ENCODE measurements at places on chromosomes 1 and 21. TPM values are rescaled to one million over a fixed set of nuclear protein-coding genes. Genes with fewer than 3 reads are reported as not detected.
A peak's percentile ranks its signal among the peaks of the same experiment; 100 is the strongest.

Gene NFIA
- total RNA-seq: 0.97 TPM

Gene FCMR
- total RNA-seq: not detected

Gene GNG12
- 33.0 TPM for total RNA-seq

Gene LINGO4
- not detected for total RNA-seq

GRCh38 chr1:94154989-94155388, 34.0 kb upstream of the ABCA4 start:
- DNase-seq: no peak
- H3K4me3 ChIP-seq: no peak overlapping the region
- H3K27ac ChIP-seq: no peak overlapping the region
- H3K36me3 ChIP-seq: no peaks in the 10 kb centered on the region

DNA sequence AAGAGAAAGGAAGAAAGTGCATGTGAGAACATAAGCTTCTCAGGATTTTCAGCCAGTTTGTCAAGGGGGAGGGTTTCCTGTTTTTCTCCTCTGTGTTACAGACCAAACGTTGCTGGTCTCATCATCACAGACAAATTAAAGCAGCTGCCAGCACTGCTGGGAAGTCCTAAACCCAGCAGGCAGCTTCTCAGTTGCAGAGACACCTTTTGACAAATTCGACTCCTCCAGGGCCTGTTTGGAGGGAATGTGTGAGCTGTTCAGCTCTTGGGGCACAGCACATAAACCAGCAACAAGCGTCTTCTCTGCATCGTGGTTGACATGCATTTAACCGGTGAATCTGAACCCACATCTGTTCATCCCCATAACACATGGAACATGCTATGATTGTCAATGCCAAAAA, 454.6 kb upstream of the RUNX1 start:
- no peak overlapping the region for H3K4me3 ChIP-seq
- H3K27ac ChIP-seq: no peak overlapping the region
- no peaks in the 10 kb centered on the region for H3K27me3 ChIP-seq
- H3K36me3 ChIP-seq: no peaks in the 10 kb centered on the region

GRCh38 chr1:58727364-58727763, 27.5 kb upstream of the MYSM1 start:
- no peak for DNase-seq
- H3K36me3 ChIP-seq: no peaks in the 10 kb centered on the region
- no peaks in the 10 kb centered on the region for H3K27me3 ChIP-seq
- H3K27ac ChIP-seq: no peak overlapping the region

GRCh38 chr21:28136656-28137255, 855.9 kb downstream of the LTN1 start:
- H3K4me3 ChIP-seq: no peak overlapping the region
- H3K36me3 ChIP-seq: peaks cover 4% of the 10 kb centered on the region
- H3K4me1 ChIP-seq: no peaks in the 10 kb centered on the region
- H3K27ac ChIP-seq: no peak overlapping the region
- H3K27me3 ChIP-seq: no peaks in the 10 kb centered on the region
- no peak for DNase-seq

- no peak overlapping the region for H3K4me3 ChIP-seq
- no peak overlapping the region for H3K27ac ChIP-seq
- H3K36me3 ChIP-seq: no peaks in the 10 kb centered on the region
- H3K27me3 ChIP-seq: no peaks in the 10 kb centered on the region
- no peak for DNase-seq
Measured at GRCh38 chr1:15174615-15174983, 21.1 kb downstream of the TMEM51 start.

GRCh38 chr21:46465651-46466050, 7.0 kb downstream of the DIP2A start:
- no peaks in the 10 kb centered on the region for H3K36me3 ChIP-seq
- H3K27me3 ChIP-seq: no peaks in the 10 kb centered on the region
- no peaks in the 10 kb centered on the region for H3K4me1 ChIP-seq

- H3K4me3 ChIP-seq: no peak overlapping the region
- no peaks in the 10 kb centered on the region for H3K36me3 ChIP-seq
- no peaks in the 10 kb centered on the region for H3K27me3 ChIP-seq
- no peak overlapping the region for H3K27ac ChIP-seq
Measured at GRCh38 chr1:162475089-162475488, 22.5 kb upstream of the UHMK1 start.

GRCh38 chr1:31426249-31426922, 13.4 kb downstream of the SERINC2 start:
- no peak for DNase-seq
- no peak overlapping the region for H3K27ac ChIP-seq
- no peak overlapping the region for H3K4me3 ChIP-seq
- no peaks in the 10 kb centered on the region for H3K36me3 ChIP-seq

GRCh38 chr1:155062702-155063411, 683 bp upstream of the EFNA4 start:
- DNase-seq: peak; percentile 88
- peak overlapping the region; percentile 97 for H3K4me3 ChIP-seq
- H3K27me3 ChIP-seq: peaks cover 6% of the 10 kb centered on the region
- H3K27ac ChIP-seq: no peak overlapping the region
- no peaks in the 10 kb centered on the region for H3K36me3 ChIP-seq

DNA sequence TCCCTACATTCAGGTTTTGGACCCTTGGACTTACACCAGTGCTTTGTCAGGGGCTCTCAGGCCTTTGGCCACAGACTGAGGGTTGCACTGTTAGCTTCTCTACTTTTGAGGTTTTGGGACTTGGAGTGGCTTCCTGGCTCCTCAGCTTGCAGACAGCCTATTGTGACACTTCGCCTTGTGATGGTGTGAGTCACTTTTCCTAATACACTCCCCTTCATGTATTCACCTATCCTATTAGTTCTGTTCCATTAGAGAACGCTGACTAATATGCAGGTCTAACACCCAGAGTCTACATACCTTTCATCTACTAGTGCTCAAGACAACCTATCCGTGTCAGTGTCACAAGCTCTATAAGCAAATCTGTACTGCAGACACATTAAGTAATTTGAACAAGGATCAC, 605.3 kb downstream of the KCNT2 start:
- no peaks in the 10 kb centered on the region for H3K27me3 ChIP-seq
- no peak overlapping the region for H3K27ac ChIP-seq
- no peak overlapping the region for H3K4me3 ChIP-seq
- H3K4me1 ChIP-seq: peaks cover 11% of the 10 kb centered on the region
- H3K36me3 ChIP-seq: no peaks in the 10 kb centered on the region

- H3K4me1 ChIP-seq: peaks cover 18% of the 10 kb centered on the region
- no peak overlapping the region for H3K4me3 ChIP-seq
- DNase-seq: no peak
- no peaks in the 10 kb centered on the region for H3K27me3 ChIP-seq
- no peaks in the 10 kb centered on the region for H3K36me3 ChIP-seq
Measured at GRCh38 chr1:24417681-24418080, 2.1 kb downstream of the NIPAL3 start.

DNA sequence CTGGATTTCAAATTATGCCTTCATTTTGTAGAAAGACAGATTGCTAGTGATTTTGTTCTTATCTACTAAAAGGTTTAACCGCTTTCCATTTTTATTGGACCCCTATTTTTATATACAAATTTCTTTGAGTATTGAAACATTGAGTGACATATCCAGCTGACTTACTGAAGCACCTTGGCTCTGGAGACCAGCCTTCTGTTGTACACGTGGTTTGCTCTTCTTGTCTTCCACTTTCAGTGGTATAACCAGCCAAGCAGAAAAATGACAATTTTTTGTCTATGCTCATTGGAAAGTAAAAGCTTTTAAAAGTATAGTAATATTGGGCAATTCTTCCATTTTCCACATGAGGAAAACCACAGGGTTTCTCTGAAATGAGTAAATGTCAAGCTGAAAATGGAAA, 4.4 kb downstream of the F13B start:
- H3K36me3 ChIP-seq: no peaks in the 10 kb centered on the region
- no peak for DNase-seq
- H3K27ac ChIP-seq: no peak overlapping the region
- H3K4me1 ChIP-seq: no peaks in the 10 kb centered on the region
- H3K4me3 ChIP-seq: no peak overlapping the region

GRCh38 chr1:71667216-71667615, 586.4 kb upstream of the ZRANB2 start:
- no peaks in the 10 kb centered on the region for H3K27me3 ChIP-seq
- no peaks in the 10 kb centered on the region for H3K36me3 ChIP-seq
- no peak overlapping the region for H3K4me3 ChIP-seq
- H3K27ac ChIP-seq: no peak overlapping the region
- no peak for DNase-seq

DNA sequence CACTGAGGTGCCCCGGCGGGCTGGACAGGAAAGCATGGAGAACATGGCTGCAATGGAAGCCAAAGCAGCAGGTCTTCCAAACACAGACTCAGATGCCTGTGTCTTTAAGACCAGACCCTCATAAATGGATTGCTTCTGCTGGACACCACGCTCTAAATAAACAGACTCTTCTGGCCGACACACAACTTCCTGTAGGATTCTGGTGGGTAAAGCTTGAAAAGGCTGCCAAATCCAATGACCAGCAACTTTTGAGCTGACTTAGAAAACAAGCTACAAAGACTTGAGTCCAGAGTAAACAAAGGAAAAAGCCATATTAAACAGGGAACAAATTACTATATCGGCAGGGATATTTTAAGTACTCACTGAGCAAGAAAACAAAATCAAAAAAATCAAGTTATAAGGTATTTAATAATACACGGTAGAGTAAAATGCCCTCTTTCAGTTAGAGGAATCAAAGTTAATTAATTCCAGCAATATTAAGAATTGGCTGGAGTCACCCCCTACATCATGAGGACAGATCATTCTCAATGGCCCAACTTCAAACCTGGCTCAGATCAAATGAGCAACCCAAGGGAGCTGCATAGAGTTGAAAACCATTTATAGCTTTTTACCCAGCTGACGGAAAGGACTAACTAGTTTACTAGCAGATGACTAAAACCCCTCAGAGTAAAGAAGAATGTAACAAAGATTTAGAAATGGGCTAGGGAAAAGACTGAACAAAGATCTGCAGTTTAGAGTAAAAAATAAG, 102.4 kb downstream of the TGFBR3 start:
- no peak for DNase-seq
- H3K27me3 ChIP-seq: no peaks in the 10 kb centered on the region
- no peak overlapping the region for H3K4me3 ChIP-seq
- no peaks in the 10 kb centered on the region for H3K36me3 ChIP-seq
- no peak overlapping the region for H3K27ac ChIP-seq

GRCh38 chr1:238399558-238399957, 508.8 kb upstream of the ZP4 start:
- no peak overlapping the region for H3K27ac ChIP-seq
- H3K27me3 ChIP-seq: no peaks in the 10 kb centered on the region
- 0 out of 2 replicates have a peak, but pooled peaks cover under 1% of the 10 kb centered on the region for H3K4me1 ChIP-seq
- peak; percentile 50 for DNase-seq
- no peaks in the 10 kb centered on the region for H3K36me3 ChIP-seq

DNA sequence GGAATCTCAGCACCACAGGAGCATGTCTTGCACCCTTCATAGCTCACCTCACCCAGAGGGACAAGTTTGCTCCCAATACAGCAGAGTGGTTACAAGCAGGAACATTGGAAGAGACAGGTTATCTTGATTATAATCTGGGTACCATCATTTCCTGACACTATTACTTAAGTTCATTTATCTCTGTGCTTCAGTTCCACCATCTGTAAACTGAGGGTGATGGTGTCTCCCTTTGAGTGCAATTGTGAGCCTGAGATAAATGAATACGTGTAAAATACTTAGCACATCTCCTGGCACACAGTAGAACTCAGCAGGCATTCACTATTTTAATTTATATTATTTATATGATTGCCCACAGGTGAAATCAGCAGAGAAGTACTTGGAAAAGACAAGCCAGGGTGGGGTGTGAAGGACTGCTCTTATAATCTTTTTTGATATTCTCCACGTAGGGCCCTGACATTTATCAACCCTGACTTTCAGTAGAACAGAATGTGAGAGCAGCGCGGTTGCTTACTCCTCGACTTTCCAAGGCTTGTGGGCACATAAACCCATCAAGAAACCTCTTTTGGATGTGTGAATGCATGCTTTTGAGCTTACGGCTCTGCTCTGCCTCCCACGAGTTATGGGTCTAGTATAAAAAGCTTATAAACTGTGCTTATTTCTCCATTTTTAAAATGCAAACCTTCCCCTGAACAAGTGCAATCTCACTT, 34.9 kb downstream of the DUSP10 start:
- H3K27ac ChIP-seq: no peak overlapping the region
- no peak for DNase-seq
- no peaks in the 10 kb centered on the region for H3K4me1 ChIP-seq
- no peaks in the 10 kb centered on the region for H3K36me3 ChIP-seq
- no peak overlapping the region for H3K4me3 ChIP-seq

GRCh38 chr1:1420654-1421141, 378 bp downstream of the ANKRD65 start:
- H3K36me3 ChIP-seq: no peaks in the 10 kb centered on the region
- H3K4me1 ChIP-seq: peaks cover 25% of the 10 kb centered on the region
- DNase-seq: no peak
- H3K27me3 ChIP-seq: 0 out of 2 replicates have a peak, but pooled peaks cover 2% of the 10 kb centered on the region
- H3K27ac ChIP-seq: no peak overlapping the region
